GM19239 (cell line): ENCODE measurements at places on chromosomes 7 and 10.

- DNase-seq = no peak
Measured at GRCh38 chr10:96380821-96381220, 22.0 kb upstream of the OPALIN start.

DNA sequence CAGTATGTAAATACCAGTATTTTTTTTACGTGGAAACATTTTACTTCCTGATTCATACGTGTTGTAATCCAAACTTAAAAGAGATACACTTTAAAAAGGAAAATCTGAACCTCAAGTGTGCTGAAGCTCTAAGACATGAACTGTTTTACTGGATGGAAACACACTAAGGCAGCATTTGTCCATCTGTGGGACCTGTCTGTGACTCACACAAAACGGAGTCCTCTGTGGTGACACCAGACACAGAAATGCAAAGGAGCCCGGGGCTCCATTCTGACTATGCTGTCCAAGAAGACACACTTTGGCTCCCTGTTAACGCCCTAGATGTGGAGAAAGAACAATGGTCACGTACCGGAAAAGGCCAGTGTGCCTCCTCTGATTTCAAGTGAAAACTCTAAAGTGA is 23.9 kb downstream of the RNF133 start:
- no peak for DNase-seq

- no peak for DNase-seq
Measured at GRCh38 chr7:40541336-40541735, 406.5 kb downstream of the SUGCT start.

DNA sequence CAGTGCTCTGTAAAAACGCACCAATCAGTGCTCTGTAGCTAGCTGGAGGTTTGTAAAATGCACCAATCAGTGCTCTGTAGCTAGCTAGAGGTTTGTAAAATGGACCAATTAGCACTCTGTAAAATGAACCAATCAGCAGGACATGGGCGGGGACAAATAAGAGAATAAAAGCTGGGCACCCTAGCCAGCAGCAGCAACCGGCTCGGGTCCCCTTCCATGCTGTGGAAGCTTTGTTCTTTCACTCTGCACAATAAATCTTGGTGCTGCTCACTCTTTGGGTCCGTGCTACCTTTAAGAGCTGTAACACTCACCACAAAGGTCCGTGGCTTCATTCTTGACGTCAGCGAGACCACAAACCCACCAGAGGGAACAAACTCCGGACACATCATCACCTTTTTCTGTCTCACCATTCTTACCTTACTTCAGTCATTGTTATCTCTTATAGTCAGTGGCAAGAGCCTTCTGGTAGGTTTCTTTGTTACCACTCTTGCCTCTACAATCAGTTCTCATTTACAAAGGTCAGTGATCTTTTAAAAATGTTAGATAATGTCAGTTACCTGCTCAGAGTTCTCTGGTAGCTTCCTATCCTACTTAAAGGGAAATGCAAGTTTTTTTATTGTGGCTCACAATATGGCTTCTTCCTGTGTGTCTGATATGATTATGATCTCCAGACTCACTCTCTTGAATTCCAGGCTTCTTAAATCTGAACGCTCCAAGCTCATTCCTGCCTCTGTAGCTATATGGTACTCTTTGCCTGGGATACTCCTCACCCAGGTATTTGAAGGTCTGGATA is 4.5 kb downstream of the STAM start:
- no peak for DNase-seq

GRCh38 chr7:125516194-125516593 is 586.6 kb upstream of the POT1 start:
- no peak for DNase-seq

DNA sequence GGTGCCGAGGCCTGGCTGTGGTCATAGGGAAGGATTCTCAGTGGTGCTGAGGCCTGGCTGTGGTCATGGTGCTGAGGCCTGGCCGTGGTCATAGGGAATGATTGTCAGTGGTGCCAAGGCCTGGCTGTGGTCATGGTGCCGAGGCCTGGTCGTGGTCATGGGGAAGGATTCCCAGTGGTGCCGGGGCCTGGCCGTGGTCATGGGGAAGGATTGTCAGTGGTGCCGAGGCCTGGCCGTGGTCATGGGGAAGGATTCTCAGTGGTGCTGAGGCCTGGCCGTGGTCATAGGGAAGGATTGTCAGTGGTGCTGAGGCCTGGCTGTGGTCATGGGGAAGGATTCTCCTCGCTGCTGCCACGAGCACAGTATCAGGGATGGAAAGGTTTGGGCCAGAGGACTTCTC is 327.3 kb downstream of the ADARB2 start:
- no peak for DNase-seq

DNA sequence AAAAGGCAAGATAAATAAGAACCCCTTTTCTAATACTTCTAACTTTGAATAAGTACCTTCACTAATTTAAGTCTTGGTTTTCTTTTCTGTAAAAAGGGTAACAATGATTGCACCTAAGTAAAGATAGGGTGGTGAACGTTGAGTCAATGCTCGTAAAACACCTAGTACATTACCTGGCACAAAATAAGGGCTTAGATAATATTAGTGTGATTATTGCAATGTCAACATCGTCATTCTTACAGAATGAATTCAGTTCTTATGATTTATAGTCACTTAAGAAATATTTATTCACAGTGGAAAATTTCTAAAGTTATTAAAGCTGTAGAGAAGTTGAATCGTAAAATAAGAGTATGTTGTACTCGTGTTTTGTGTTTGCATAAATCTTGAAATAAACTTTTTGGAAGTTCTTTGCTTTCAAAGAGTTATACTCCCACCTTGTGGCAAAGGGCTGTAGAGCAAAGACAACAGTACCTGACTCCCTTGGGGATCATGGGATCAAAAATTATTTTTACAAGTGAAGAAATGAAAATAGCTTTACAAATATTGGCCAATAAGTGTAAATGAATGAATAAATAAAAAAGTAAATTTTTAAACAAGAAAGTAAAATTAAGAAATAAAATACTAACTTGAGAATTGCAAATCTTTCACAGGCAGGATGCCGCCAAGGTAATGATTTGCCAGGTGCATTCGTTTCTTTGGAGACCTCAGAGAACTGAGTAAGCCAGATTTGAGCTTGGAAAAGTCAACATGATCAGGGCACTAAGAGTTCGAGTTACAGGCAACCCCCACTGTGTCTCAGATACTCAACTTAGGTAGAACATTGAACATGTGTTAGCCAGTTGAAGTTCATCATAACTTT is 285.8 kb upstream of the CACNA2D1 start:
- no peak for DNase-seq

DNA sequence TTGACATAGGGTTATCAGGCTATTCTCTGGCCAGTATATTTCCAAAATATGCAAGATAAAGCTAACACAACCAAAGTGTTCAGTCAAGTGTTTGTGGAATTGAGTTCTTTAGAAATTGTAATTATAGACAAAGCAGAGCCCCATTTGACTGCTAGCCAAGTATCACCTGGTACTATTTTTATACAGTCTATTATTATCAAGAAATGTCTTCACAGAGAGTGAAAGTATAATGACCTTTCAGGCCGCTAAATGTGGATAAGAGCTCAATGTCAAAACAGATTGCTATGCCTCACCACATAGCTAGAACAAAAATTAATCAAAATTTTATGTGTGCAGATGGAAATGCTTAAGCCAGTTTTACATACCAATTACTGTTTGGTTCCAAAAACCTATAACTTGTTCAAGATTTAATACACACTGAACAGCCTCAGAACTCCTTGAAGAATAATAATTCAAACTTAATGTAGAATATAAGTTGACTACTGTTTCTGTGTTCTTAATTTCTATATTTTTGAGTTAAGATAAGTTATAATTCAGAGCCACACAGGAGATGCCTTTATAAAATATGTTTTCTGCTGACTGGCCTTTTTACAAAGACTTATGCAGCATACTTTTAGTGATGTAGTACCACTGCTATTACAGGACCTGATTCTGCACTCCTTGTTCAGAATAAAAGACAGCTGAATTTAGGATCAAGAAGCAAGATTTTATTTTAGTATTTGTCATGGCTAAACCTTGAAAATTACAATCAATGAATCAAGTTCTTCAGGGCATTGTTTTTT is 31.0 kb downstream of the PRPS1L1 start:
- no peak for DNase-seq

GRCh38 chr10:72309290-72310240 is 35.8 kb downstream of the DDIT4 start:
- DNase-seq = no peak

DNA sequence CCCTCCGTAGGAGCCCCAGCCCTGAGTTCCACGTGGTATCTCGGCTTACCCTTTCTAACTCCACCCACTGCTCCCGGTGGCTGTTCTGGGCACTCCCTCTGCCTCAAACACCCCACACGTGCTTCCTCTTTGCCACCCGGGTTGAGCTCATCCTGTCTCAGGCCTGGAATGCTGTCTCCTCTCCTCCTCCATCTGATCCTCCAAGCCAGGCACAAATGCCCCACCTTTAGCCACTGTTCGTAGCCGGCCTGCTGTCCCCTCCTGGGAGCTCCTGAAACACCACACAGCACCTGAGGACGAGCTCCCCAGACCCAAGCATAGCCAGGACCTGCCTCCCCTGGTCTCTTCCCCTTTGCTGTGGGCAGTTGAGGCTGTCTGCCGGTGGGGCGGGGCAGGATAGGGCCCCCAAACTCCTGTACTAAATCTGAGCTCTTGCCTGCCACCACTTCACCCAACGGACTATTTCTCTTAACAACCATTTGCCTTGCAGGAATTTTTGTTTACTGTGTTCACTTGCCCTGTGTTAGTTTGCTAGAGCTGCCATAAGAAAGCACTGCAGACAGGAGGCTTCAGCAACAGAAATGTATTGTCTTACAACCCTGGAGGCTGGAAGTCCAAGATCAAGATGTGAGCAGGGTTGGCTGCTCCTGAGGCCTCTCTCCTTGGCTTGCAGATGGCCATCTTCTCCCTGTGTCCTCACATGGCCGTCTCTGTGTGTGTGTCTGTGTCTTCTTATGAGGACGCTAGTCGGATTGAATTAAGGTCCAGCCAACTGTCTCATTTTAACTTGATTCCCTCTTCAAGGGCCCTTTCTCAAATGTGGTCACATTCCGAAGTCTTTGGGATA is 58.3 kb upstream of the SHH start:
- no peak for DNase-seq

DNA sequence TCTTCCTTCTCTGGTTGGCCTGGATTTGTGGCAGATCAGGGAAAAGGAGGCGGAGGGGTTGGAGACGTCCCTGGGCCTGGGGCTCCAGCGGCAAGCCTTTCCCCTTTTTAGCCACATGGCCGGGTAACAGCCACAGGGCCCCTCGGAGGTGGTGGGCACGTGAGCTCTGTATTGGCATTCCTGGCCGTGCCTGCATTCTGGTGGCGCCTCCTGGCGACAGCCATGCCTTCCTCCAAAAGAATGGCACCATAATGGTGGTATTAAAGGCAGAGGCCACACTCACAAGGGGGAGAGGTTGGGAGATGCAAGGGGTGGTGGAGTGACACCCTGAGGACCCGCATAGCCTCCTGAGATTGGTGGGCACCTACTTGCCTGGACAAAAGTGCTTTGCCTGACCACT is 3.0 kb upstream of the AQP1 start:
- DNase-seq = no peak

DNA sequence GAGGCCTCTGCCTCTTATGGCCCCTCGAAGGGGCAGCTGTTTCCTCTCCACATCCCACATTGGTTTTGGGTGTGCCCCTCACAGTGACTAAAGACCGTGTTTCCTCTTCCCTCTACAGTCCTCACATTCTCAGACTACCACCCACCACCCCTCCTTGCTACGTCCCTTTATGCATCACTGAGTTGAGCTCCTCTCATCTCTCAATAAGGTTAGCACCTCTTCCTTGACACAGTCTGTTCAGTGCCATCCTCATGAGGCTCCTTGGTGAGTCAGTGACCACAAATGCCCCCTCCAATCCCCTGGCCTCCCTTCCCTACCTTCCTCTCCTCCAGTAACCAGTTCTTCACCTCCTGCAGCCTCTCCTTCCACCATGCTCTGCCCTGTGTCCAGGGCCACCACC is 239.1 kb upstream of the MYO3A start:
- no peak for DNase-seq

DNA sequence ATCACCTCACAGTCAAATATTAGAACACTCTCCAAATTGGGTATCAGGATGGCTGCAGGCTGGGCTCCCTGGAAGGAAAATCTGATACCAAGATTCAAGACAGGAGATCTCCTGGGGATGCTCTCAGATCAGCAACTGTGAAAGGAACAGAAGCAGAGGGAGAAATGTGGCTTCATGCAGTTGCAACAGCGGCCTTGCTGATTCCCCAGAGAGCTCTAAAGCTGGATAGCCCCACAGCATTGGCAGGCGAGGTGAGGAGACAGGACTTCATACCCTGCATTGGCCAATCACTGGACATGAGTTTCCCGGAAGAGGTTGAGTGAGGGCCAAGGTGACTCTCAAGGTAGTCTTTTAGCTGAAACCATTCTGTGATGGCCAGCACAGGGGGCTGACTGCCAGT is 190.6 kb downstream of the PTPN20 start:
- no peak for DNase-seq

DNA sequence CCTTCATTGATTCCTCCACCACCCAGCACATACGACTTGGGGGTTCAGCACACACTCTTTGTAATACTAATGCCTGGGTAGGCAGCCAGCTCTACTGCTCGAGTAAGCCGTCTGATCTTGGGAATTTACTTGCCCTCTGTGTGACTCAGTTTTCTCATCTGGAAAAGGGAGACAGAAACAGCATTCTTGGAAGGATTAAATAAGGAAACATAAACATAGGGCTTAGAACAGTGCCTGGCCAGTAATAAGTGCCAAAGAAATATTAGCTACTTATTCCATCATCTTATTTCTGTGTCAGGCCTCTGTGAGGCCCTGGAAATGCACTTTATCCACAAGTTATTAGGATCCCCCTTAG is 130.1 kb downstream of the TNS3 start:
- no peak for DNase-seq

- peak; percentile 91 for DNase-seq
Measured at GRCh38 chr7:149147072-149147751, at the start of gene ZNF398. Gene ZNF398 (plus strand): TSS chr7:149147453. CDS start chr7:149147743, 290 bp downstream.

- no peak for DNase-seq
Measured at GRCh38 chr10:15267496-15267895, 99.0 kb upstream of the NMT2 start.

- DNase-seq = no peak
Measured at GRCh38 chr7:90678986-90679385, 82.9 kb downstream of the CDK14 start.

GRCh38 chr10:93309062-93309461 is 173.1 kb downstream of the MYOF start:
- no peak for DNase-seq

DNA sequence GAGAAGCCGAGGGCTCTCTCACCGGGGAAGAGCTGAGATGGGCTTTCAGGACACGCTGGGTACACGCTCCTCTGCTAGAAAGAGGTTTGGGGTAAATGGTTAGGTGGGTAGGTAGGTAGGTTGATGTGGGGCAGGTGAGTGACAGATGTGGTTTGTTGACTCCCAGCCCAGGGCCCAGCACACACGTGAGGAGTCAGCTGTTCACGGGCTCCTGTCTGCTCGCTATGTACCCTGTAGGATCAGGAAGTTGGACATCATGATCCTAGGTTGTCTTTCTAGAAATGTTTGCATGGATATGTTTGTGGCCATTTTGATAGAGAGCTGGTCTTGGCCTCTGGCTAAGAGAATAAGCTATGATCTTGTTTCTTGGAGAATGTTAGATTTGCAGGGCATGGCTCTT is 109.0 kb downstream of the TACC2 start:
- no peak for DNase-seq

GRCh38 chr10:125199270-125199669 is 38.9 kb upstream of the CTBP2 start:
- no peak for DNase-seq
